NCI-H1436 treated with DMSO at 0.1 percent for 48 hours (cell line): ENCODE measurements at places on chromosomes 4 and X.

GRCh38 chrX:78071331-78071730, 32.7 kb upstream of the PGK1 start:
- no peak for DNase-seq

DNA sequence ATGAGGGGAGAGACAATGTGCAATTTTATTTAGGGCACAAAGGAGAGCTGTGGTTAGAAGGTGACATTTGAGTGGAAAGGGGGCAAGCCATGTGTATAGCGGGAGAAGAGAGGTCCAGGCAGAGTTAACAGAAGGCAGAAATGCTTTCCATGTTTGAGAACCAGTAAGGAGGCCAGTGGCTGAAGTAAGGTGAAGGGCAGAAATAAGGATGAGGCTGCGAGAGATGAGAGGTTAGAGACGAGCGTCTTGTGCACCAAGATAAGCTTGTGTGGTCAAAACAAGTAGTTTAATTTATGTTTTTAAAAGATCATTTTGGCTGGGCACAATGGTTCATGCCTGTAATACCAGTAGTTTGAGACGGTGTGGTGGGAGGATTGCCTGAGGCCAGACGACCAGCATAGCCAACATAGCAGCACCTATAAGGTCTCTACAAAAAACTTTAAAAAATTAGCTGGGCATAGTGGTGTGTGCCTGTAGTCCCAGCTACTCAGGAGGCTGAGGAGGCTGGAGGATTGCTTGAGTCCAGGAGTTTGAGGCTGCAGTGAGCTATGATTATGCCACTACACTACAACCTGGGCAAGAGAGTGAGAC, 8.5 kb downstream of the HTT start:
- no peak for DNase-seq

GRCh38 chrX:936979-937769, 275.3 kb downstream of the CRLF2 start:
- no peak for DNase-seq

DNA sequence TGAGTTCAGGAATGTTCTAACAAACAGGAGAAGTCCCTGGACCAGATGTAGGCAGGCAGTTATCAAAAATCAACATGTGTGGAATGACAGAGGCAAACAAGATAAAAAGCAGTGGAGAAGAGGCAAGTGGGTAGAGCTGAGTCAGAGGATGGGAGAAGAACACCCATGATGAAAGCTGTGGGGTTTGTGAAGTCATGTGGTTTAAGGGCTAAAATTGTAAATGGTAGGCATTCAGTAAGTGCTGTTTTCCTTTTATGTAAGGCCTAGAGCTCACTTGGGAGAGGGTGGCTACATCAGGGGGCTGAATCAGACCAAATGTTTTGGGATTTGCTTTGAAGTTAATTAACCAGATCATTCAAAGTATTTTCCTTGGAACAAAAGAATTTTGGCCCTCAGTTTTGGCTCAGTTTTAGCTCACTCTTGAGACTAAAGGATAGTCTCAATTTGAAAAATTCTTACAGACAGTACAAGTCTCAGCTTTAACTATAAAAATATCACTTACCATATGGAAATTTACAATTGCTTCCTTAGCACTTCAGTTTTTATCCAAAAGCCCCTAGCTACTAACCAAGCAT, 114.5 kb upstream of the PCDH7 start:
- no peak for DNase-seq

DNA sequence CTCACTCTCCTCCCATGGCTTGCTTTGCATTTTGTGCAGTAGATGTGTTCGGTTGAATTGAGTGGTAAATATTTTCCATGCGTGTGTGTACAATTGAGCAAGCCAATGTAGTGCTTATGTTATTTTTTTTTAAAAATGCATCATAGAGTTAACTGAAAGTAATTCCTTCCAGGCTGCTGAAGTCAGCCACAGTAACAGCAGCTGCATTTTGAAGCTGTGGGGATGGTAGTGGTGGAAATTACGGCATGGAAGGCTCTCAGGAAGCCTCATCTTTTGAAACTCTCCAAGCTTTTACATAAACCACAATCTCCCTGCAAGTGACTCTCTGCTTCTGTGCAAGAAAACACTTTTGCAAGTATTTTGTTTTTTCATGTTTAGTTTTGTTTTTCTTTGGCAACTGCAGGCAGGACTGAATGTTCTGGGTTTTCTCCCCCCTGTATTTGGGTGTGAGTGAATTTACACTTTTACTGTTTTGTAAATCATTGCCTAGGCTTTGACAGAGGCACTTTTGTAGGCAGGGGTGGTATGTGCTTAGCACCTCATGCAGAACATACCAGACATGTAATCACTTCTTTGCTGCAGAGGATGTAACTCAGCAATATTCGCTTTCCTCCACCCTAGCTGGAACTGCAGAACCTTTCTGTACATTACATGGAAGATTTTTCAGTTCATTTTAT, 56.2 kb downstream of the LRRC66 start:
- no peak for DNase-seq

DNA sequence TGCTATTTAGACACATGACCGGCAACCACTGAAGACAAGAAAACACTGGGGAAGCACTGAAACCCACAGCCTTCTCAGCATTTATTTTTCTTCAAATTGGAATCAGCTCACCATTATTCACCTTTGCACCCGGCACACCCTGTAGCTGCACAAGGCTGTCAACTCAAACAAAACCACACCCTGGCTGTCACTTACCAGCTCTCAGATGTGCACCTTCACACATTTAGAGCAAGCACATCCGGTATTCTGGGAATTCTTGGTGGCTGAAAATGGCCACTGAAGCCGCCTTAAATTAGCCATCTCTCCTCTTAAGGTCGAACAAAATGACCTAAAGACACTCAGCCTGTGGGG, 5.9 kb downstream of the ZFYVE28 start:
- DNase-seq = no peak

DNA sequence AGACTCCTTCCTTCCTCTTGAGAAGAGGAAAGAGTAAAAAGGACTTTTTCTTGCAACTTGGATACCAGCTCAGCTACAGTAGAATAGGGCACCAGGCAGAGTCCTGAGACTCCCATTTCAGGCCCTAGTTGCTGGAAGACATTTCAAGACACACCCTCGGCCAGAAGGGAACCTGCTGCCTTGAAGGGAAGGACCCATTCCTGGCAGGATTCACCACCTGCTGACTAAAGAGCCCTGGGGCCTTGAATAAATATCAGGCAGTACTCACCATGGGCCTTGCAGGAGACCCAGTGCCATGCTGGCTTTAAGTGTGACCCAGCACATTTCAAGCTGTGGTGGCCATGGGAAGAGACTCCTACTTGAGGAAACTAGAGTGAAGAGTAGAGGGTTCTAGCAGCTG, 317.6 kb downstream of the DKK2 start:
- DNase-seq = no peak
